ENCODE measurements at places on chromosomes 7 and 10.

DNA sequence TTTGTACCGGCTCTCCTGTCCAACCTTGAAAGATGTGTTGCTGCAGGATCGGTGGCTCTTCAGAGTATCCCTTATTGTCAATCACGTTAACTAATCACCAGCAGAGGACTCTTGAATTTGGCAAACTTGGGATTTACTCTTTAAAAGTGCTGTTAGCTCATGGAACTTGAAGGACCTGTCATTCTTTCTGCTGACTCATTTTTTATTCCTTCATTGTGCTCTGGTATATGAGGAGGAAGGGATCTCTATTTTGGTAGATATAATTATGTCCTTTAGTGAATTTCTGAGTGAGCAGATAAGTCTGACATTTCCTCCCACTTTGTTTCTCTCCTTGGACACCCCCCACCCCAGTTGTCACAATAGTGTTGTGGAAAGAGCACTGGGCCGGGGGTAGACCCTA is 175.1 kb upstream of the HDAC9 start:
- DNase-seq = no peak

- DNase-seq = no peak
Measured at GRCh38 chr7:29754874-29755490, 51.3 kb upstream of the WIPF3 start.

DNA sequence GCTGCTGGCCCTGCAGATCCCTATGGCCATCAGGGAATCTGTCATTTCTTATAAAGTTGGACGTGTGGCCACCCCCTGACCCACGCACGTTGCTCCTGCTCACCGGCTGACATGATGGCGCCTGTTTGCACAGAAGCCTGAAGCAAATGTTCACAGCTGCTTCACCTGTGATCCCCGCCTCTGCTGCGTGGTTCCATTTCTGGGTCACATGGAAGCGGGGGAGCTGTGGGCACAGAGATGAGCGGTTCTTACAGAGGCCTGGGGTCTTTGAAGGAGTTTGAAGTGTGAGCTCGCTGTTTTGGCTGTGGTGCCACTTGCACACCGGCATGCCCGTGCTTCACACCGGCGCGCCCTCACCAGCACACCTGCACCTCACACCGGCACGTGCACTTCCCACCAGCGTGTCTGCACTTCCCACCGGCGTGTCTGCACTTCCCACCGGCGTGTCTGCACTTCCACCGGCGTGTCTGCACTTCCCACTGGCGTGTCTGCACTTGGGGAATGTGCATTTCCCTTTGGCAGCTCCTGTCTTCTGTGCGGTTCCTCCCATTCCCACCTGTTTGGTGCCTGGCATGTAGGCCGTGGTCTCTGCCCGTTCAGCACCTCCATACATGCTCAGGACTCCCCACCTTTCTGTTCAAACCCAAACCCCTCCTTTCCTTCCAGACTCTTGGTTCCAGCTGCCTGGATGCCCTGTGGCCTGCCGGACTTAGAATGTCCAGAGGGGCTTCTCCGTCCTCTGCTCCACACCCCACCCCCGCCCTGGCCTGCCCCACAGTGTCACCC is 86.7 kb downstream of the INPP5A start:
- DNase-seq = no peak

GRCh38 chr10:75959209-75959608 is 527.8 kb downstream of the LRMDA start:
- no peak for DNase-seq

DNA sequence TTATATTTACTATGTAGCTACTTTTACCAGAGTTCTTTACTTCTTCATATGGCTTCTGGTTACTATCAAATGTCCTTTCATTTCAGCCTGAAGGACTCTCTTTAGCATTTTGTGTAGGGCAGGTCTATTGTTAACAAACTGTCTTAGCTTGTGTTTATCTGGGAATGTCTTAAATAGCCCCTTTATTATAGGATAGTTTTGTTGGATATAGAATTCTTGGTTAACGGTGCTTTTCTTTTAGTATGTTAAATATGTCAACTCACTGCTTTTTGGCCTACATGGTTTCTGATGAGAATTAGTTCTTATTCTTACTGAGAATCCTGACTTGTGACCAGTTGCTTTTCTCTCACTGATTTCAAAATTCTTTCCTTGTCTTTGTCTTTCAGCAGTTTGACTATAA is 169.0 kb downstream of the ADK start:
- no peak for DNase-seq

- DNase-seq = no peak
Measured at GRCh38 chr10:124693396-124693795, 50.8 kb downstream of the FAM53B start.

DNA sequence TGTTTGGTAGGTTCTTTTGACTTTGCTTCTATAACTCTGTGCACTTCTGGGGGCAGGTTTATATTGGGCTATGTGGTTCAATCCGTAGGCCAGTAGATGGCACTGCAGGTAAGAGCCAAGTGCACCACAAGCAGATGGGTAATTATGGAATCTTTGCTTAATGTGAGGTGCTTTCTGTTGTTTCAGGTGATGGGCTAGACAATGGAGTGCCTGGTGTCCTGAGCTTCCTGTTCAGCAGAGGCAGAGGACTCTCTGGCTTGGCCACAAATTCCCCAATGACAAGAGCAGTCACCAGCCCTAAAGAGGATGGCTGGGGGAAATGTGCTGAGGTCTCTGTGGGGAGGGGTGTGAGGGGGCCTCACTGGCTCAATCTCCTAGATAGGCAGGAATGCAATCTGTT is 455.0 kb downstream of the CCSER2 start:
- no peak for DNase-seq

- no peak for DNase-seq
Measured at GRCh38 chr10:24207341-24207740, 1.6 kb upstream of the KIAA1217 start.

- DNase-seq = peak; percentile 4
Measured at GRCh38 chr10:123009105-123009820, 457 bp downstream of the ACADSB start.

DNA sequence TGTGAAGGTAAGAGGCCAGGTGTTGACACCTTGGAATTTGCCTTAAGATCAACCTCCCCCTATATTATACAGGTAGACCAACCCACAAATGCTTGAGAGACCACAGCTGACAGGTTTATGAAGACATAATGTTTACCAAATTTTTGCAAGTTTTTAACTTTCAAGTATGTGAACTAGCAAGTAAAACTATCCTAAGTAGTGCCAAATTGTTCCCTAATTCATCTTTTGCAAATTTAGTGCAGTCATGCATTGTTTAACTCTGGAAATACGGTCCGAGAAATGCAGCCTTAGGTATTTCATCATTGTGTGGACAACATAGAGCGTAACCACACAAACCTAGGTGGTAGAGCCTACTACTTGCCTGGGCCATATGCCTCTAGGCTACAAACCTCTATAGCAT is 10.7 kb downstream of the UPP1 start:
- no peak for DNase-seq

DNA sequence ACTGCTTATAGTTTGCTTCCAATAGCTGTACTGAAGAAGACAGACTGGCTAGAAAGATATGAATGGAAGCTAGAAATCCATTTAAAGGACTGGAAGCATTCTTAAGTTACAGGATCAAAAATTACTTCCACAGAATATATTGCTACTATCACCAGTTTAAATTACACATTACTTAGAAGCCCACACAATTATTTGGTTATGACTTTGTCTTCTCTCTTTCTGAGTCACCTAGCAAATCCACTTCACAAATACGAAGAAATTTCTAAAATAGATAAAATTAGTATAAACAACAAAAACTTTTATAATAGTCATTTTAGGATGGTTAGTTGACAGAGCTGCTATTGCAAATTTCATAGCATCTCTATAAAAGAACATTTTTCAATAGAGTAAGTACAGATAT is 108.1 kb downstream of the SNX13 start:
- DNase-seq = no peak

GRCh38 chr7:112182749-112183148 is 23.4 kb downstream of the DOCK4 start:
- DNase-seq = no peak

- no peak for DNase-seq
Measured at GRCh38 chr7:51301806-51302205, 14.8 kb downstream of the COBL start.

- no peak for DNase-seq
Measured at GRCh38 chr10:10489805-10490571, 527.7 kb upstream of the CELF2 start.

DNA sequence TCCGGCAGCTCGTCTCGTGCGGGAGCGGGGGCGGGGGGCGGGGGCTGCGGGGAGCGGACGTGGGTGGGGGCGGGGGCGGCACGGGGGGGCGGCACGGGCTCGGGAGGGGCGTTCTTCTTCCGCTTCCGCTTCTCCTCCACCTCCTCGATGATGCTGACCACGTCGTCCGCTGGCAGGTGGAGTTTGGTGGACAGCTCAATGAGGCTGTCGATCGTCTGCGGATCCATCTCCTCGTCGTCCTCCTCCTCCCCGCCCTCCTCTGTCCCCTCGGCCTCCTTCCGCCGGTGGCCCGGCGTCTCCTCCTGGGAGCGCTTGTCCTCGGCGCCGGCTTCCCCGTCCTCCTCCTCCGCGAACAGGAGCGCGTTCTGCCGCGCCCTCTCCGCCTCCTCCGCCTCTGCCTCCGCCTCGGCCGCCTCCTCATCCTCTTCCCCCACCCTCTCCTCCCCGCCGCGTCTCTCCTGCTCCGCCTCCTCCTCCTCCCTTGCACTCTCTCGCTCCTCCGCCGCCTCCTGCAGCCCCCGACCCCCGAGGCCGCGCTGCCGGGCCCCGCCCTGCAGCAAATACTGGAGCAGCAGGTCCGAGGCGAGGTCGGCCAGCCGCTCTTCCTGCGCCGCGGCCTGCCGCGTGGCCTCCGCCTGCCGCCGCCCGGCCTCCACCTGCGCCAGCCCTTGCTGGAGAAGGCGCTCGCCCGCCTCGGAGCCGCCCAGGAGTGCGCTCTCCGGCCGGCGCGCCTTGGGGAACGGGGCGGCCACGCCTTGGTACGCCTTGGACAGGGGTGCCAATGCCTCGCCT is 1.9 kb downstream of the VGF start:
- DNase-seq = no peak

- DNase-seq = no peak
Measured at GRCh38 chr10:82645221-82645620, 770.2 kb downstream of the NRG3 start.

DNA sequence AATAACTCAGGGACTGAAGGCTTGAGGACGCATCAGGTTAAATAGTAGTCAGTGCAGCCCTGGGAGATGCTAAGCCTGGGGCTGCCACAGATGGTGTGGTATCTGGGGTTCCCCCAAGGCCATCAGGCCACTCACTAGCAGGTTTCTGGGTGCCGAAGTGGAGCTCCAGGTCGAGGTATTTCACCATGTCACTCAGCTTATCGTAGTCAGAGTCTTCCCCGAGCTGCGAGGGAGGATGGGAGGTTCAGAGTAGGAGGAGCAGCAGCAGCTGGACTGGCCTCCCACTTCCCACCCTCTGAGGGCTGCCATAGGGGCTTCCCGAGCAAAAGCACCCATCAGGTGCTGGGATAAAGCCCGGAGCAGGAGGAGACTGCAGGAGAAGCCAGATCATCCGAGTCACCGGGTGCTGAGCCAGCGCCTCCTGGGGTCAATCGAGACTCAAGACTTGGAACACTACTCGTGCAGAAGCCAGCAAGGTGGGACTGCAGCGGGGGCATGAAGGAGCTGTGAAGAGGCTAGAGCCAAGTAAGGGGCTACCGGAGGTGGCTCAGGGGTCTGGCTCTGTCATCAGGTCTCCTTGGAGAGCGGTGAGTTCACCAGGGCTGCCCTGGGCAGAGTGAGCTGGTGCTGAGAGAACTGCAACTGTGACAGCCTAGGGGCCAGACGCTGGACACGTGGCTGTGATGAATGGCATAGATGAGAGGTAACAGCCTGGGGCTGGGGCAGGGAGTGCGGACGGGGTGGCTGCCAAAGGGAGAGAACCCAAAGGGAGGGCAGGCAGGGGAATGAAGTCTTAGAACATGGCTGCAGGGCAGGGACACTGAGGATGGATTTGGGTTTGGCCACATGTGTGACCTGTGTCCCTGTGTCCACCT is 45.3 kb downstream of the GRID2IP start:
- DNase-seq = no peak

DNA sequence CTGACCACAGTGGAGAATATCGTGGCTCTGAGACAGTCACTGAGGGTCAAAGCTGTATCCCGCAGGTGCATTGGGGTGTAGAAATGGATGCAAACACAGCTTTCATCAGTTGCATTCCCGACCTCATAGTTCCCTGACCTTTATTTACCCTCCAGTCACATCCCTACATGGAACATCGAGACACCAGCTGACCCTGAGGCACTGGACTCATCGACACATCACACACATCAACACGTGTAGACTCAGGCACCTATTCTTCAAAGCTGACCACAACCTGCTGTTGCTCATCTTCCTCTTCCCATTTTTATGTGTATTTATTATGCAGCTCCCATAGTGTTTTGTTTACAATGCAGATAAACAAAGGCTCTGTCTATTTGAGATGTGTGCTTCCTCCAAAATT is 396.9 kb upstream of the NRP1 start:
- no peak for DNase-seq

DNA sequence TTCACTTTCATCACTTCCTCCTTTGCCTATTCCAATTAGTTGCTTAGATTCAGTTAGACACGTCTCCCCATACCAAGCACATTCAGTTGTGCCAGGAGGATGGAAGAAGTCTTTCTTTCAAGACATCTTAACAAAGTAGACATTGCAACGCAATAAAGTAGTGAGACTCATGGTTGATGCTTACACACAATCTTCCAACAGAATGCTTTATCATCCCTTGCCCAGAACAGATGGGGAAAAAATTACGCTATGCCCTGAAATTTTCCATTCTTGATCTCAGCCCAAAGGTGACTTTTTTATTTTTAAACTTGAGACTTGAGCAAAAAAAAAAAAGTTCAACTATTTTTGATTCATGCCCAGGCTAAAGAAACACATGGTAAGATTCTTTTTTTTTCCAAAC is 74.9 kb downstream of the KCNMA1 start:
- DNase-seq = no peak

DNA sequence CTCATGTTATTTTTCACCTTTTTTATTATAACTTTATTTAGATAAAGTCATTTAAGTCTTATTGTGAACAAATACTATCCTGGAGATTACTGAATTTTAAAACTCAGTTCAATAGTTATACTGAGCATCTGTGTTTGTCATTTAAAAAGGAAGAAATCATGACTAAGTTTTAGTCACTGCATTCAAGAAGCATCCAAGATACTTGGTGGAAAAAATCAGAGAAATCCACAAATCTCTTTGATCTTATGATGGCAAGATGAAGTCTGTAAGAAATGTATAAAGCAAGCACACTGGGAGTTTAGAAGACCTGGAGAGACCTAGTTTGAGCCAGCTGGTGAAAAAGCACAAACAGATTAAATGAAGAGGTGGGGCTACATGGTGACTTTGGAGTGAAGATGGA is 529.8 kb upstream of the IGFBP3 start:
- no peak for DNase-seq

DNA sequence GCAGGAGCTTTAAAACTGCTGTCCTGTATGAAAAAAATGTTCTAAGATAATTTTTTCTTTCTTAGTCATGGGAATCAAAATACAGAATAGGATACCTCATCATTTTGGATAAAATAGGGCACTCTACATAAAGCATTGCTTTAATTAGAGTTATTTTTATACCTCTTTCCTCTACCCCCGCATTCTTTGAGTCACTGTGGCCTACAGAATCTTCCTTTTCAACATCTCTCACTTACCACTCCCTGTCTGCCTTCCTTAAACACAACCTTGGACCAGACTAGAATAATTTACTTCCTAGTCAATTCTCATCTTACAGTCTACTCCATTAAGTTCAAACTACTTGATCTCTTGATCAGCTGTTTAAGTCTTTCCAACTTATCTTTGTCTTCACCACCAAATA is 462.3 kb downstream of the PHTF2 start:
- DNase-seq = no peak

Measured in stimulated activated CD8-positive, alpha-beta memory T cell treated with anti-CD3 and anti-CD28 coated beads, Interleukin-2, amount 100 ng/mL, for 1 hour (primary cell).